ENCODE measurements at places on chromosomes 3 and 15.
A peak's percentile ranks its signal among the peaks of the same experiment; 100 is the strongest.

GRCh38 chr3:71910108-71910507 is 125.2 kb upstream of the PROK2 start:
- no peak for DNase-seq

DNA sequence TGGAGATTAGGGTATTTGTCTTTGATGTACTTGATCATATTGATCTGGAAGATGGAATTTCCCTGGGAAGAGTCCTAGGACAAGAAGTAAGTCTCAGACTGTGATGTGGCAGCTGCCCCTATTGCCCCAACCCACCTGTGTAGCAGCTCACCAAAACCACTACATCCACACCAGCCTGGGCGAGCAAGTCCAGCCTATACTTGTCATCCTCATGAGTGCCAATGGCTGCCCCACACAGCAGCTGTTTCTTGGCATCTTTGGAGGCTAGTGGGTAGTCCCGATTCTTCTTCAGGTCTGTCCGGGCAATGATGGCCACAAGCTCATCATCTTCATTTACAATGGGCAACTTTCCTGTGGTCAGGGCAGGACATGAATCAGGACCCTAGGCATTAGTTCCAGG is 2.7 kb downstream of the IMPDH2 start:
- no peak for DNase-seq

DNA sequence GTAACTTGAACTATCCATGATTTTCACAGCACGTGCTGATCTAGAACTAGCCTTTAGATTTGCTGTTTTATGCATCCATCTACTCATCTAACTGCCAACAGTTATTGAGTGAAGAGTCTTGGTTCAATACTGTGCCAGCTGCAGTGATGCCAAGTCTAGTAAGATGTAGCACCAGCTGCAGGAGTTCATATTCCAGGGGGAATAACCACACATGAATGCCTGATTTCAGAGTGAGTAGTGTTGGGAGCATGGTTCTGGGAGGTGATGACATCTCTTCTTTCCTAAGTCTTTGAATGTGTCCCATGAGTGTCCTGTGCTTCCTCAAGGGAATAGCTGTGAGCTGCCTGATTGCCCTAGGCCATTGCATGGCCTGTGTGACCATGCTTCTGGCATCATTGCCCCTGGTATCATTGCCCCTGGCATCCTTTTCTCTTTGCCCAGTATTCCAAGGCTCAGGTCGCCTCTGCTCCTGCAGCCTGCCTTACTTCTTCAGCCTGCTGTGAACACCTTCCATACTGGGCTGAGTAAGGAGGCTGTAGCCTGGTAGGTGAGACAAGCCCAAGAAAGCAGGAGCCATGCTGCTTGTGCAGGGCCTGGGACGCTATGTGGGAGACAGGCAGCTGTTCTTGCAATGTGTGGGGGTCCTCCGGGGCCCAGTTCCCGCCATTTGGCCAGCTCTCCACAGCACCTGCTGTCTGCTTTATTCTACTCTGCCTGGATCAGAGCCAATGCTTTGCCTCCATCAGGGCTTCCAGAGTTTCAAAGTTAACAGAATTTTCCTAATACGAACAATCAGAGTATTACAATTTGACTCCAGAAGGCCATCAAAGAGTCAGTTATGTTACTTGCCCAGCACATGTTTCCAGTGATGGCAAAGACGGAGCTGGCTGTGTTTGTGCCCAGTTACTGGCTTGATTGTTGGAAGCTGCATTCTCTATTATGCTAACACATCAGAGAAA is 73.2 kb downstream of the CLSTN2 start:
- no peak for DNase-seq

DNA sequence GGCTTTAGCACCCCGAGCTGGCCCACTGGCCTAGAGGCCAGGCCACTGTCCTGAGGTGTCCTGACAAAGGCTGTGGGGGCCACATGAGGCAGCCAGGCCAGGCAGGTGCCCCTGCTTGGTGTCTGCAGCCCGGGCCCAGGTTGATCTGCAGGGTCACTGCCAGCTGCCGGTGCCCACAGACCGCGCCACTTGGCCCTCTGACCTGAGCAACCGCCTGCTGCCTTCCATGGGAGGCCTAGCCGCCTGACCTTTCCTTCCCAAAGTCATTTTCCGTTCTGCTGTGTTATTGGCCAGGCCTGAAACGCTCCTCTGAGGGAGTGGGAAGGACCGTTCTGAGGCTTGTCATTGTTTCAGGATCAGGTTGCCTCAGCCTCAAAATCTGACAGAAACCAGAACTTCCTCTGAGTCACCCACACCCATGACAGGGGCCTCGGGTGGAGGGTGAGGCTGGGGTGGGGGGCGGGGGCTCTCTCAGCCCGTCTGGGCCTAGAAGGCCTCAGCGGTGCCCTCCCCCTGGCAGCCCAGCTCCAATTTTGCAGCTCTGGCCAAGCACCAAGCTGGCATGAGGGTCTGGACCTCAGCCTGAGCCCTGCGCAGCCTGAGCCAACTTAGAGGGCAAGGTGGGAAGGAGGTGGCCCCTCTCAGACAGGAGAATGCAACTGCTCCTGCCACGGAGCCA is 140.7 kb upstream of the MEF2A start:
- peak; percentile 50 for DNase-seq

- peak; percentile 14 for DNase-seq
These were observed 765 bp upstream of the UBE2E2 start for GRCh38 chr3:23202203-23202920.

DNA sequence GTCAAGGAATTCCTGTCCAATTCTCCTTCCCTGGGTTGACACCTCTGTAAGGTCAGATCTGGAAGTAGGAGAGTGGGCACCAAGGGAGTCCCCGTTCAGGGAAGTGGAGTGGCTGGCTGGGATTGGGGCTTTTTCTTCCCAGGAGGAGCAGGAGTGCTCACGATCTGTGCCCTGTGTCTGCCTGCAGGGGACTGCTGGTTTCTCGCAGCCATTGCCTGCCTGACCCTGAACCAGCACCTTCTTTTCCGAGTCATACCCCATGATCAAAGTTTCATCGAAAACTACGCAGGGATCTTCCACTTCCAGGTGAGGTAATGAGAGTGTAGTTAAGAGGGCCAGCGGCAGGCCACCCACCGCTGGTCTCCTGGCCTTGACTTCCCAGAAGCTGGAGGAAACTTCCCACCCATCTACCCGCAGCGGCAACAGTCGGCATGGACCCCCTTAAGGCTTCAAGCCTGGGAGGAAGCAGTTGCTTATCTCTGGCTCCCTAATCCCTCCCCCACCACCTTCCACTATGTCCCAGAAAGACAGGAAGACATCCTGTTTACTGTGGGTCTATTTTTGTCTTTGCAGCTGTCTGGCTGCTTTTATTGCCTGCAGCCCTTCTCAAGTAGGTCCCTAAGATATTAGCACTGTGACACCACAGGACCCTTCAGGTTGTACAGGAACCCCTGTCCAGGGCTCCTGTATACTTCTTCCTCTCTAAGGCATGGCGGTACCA is 26.8 kb downstream of the CAPN3 start:
- DNase-seq, result no peak

DNA sequence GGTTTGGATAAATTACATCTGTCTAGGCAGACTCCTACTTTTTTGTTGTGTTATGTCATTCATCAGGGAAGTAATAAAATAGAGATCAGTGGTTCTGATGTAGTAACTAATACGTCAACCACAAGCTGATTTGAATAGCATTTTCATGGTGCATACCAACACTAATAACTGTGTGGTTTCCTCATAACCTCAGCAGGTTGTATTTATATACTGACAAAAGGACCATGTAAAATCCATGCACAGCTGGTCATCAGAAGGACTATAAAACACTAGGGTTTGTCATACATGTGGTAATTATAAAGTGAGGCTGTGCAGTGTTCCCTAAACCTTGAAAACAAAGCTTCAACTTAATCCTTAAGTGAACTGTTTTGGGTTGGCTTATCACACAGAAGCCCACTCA is 216.8 kb upstream of the RBMS3 start:
- DNase-seq, result no peak

DNA sequence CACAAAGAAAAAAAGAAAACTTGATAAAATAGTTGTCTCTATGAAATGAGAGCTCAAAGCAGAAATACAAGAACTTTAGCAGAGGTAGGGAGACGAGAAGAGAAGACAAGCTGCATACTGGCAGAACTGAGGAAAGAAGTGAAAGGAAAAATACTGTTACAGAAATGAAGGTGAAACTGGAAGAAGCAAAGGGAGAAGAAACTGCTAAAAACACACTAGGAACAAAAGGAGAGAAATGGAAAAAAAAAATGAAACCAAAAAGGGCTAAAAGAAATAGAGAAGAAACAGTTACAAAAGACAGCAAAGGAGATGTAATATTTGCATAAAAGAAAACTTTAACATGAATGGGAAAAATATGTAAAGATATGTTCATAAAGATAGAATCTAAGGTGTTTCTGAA is 27.3 kb upstream of the ANPEP start:
- DNase-seq, result no peak

DNA sequence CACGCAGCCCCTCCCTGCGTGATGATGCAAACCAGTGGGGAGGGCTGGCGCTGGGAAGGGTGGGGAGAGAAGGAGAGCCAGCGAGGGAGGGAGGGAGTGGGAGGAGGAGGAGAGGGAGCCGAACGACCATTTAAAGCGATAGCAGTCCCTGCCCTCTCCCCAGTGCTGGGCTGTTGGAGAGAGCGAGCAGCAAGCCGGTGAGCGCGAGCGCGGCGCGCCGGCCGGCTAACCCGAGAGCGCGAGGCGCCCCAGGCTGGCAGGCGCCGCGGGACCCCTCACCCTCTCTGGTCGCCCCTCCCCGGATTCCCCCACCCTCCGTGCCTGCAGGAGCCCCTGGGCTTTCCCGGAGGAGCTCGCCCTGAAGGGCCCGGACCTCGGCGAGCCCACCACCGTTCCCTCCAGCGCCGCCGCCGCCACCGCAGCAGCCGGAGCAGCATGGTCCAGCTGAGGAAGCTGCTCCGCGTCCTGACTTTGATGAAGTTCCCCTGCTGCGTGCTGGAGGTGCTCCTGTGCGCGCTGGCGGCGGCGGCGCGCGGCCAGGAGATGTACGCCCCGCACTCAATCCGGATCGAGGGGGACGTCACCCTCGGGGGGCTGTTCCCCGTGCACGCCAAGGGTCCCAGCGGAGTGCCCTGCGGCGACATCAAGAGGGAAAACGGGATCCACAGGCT is at the start of gene GRM7:
GRM7 (plus strand) TSS at position 162 of the 671 bp plus-strand sequence.
- DNase-seq, result no peak

GRCh38 chr3:140343211-140344081 is 334.4 kb upstream of the TRIM42 start:
- no peak for DNase-seq

DNA sequence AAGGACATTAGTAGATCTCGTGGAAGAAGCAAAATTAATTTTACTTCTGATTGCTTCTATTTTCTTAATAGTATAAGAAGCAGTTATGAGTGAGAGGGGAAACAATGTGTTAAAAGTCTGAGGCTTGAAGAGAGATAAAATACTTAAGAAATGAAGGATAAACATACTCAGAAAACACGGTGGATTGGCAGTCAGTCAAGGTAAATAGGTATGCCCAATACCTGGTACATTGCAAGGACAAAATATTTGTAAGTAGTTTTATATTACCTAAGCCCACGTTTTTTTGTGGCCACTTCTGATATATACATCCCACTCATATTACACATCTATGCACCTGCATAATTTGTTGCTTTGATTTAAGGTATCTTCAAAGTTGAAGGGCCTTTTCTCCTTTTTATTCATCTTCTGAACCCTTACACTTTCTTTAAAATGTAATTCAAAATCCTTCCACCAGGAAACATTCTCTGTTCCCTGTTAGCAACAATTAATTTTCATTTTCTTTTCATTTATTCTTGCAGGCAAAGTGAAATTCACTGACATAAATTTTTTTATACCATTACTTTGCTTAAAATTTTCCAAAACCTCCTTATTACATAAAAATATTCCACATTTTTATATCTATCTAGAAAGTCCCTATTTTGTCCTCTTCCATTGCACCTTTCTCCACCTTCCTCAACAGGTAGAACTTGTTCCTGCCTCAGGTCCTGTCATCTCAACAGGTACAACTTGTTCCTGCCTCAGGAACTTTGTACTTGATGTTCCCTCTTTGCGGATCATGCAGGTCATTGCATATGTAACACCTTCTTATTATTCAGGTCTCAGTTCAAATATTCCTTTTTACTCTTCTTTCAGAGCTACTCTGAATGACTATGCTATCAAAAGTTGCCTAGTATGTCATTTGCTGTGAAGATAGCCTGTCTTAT is 755.7 kb upstream of the ALCAM start:
- DNase-seq, result no peak

- DNase-seq, result no peak
These were observed 7.4 kb upstream of the CCDC54 start for GRCh38 chr3:107369791-107370190.

- no peak for DNase-seq
These were observed 62.2 kb downstream of the ATP10A start for GRCh38 chr15:25800761-25801515.

GRCh38 chr15:40513609-40514008 is 42.8 kb downstream of the CHST14 start:
- DNase-seq, result no peak

GRCh38 chr3:162139841-162140240 is 643.2 kb downstream of the OTOL1 start:
- DNase-seq, result no peak

GRCh38 chr15:76340198-76340802 is 3.7 kb downstream of the ISL2 start:
- no peak for DNase-seq

DNA sequence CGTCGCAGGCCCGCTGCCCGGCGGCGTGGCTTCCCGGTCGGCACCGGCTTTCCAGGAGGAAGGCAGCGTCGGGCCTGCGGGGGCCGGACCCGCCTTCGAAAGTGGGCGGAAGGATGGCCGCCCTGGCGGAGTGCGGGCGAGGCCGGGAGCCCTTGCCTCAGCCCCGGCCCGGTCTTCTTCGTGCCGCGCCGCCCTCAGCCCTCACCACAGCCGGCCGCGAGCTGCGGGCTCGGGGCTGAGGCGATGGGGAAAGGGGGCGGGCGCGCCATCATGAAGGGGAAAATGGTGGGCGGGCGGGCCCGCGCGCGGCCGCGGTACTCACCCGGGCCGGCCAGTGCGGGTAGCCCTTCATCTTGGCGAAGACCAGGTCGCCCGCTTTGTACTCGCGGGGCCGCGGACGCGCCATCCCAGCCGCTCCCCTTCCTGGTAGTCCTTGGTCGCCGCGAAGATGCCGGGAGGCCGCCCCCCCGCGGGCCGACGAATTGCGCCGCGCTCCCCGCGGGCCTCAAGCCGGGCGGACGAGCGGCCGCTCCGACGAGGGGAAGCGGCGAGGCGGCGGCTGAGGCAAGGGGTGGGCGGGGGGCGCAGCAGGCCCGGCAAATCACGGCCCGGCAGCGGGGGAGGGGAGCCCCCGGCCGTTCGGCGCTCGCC is 489 bp downstream of the HDGFL3 start:
- no peak for DNase-seq

GRCh38 chr15:69973102-69973714 is 124.5 kb downstream of the TLE3 start:
- DNase-seq, result peak; percentile 8

GRCh38 chr3:42164656-42165055 is 73.5 kb downstream of the TRAK1 start:
- DNase-seq, result no peak

DNA sequence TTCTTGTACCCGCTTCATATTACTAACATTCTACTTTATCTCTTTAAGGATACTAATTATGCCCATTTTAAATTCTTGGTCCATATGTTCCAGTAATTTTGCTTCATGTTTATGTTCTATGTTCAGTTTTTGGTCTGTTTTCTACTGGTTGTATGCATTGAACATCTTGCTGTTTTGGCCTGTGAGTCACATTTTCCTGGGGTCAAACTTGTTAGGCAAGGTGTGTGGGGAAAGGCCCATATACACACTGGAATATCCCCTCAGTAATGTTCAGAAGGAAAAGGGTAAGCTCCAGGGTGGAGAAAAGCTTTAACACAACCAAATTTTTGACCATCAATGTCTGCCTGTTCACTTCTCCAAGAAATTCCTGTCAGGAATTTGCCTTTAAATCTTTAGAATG is 337.7 kb downstream of the SLC9A9 start:
- no peak for DNase-seq

- DNase-seq, result no peak
These were observed 170.2 kb downstream of the ALDH1A2 start for GRCh38 chr15:57895291-57895690.

Data from stimulated activated CD4-positive, alpha-beta T cell treated with anti-CD3 and anti-CD28 coated beads, Interleukin-12 subunit alpha, Interleukin-12 subunit beta, amount 100 ng/mL, for 48 hours (primary cell).